ENCODE measurements at places on chromosomes 12 and 14. TPM values are rescaled to one million over a fixed set of nuclear protein-coding genes. Genes with fewer than 3 reads are reported as not detected.

KRT71 gene
- not detected for total RNA-seq

OR4E2 gene
- not detected for total RNA-seq

INSM2 gene
- total RNA-seq = not detected

TSPAN19 gene
- total RNA-seq = not detected

NEUROD4 gene
- not detected for total RNA-seq

LRRC10 gene
- not detected for total RNA-seq

BHLHE41 gene
- total RNA-seq = 1.1 TPM

All from nasal cavity respiratory epithelium epithelial cell of viscerocranial mucosa (primary cell).